Head of caudate nucleus (tissue), 42 donors: ENCODE measurements at places on chromosomes 3 and 15.

DNA sequence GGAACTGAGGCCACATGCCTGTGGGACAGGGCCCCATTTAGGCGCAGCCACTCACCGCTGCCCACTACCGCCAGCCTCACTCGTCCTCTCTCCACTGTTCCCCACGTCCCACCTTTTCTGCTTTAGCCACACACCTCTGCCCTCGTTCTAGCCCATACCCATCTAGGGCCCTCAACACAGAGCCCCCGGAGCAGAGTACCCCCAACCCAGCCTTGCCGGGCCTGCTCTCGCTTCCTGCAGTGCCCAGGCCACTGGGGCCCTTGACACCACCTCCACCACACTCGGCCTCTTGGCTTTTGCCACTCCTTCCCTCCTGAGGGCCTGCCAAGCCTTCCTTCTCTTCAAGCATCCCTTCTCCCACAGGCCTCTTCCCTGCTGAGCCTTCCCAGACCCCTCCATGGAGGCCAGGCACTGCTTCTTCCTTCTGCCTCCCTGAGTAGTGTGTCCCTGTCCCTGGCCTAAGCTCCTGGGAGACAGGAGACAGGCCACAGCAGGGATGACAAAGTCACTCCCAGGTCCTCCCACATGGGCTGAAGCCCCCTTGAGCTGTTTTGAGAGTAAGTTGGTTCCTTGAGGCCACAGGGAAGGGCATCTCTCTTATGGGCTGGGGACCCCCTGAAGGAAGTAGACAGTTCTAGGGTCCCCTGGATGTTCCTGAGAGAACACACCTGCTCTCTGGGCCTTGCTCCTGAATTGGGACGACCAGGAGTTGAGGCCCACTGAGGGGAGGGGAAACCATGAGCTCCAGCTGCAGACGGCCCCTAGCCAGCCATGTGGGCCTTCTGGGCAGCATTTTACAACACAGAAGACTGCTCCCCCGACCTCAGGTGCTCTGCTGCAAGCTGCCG lies 4.4 kb downstream of the PRSS50 start:
- DNase-seq: no peak

DNA sequence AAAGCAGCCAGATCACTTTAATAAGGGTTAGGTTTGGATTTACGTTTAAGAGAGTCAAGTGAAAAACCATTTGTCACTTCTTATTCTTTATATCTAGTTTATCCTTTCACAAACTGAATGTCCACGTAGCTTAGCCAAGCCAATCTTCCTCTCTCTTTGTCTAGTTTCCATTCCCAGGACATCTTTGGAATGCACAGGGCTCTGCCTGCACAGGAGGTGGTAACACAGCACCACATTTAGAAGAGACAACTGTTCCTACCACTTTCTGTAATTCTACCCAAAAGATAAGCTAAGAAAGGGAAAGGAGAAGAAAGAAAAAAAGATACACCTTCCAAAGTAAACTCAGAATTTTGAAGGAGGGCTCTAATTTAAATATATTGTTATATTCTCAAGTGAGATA lies 67.9 kb downstream of the IGSF11 start:
- no peak for DNase-seq

DNA sequence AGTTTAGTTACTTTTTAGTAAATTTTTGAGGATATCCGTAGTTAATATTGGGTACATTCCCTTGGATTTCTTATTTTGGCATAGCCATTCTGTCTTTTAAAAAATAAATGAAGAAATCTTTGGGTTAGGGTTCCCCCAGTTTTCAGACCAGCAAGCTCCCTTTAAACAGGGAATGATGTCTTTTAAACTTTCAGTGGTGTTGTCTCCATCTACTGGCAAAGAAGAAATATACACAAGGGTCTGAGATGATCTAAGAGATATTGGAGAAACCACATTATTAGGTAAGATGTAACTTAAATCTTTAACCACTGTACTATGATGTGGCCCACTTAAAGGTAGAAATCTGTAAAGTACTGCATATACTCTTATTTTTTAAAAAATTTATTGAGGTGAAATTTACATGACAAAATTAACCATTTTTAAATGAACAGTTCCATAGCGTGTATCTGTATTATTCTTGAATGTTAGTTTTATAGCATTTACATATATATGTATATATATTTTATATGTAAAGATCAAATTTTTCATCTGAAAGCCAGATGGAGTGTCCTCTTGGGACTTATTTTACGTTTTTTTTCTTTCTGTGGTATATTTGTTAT lies 35.1 kb upstream of the EIF3J start:
- no peak for DNase-seq

DNA sequence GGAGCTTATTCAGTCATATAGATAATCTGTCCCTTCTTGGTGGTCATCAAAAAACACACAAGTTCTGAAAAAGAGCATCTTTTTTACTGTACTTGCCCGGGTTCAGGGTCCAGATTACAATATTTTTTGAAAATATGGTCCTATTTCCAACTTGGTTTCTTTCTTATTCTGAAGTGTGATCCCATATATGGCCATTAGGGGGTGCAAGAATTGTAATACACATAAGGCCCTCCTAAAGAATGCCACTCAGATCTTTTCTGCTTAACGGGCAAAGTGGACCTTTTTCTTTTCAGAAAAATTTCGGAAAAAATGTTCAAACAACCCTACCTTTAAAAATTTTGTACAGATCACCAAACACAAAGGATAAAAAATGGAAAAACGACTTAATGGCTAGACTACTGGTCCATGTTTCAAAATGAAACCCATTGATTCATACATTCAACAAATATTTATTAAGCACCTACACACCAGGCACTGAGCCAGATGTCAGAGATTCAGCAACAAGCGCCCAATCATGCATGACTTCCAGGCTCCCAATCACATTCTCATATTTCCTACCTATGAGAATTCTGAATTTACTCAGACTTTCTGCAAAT lies 102.0 kb upstream of the MYRIP start:
- DNase-seq: no peak

- DNase-seq: no peak
These were observed 16.4 kb upstream of the ZNF609 start for GRCh38 chr15:64443747-64444621.

DNA sequence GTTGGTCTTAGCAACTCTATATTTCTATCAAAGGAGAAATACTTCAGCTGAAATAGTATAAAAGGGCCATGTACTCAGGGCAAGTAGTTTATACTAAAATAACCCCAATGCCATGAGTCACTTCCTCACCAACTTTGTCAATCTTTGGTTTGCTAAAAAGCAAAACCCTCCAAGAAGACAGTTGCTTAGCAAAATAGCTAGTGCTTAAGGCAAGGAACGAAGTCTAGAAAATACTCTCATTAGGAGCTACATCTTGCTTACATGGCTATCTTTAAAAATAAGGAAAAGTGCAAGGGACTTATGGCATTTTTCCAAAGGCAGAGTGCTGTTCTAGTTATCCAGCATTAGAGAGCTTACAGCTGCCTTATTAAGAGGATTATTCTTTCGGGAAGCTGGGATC lies 28.4 kb downstream of the P3H2 start:
- DNase-seq: no peak

- DNase-seq: no peak
These were observed 2.3 kb upstream of the DNAJB8 start for GRCh38 chr3:128468791-128469527.

DNA sequence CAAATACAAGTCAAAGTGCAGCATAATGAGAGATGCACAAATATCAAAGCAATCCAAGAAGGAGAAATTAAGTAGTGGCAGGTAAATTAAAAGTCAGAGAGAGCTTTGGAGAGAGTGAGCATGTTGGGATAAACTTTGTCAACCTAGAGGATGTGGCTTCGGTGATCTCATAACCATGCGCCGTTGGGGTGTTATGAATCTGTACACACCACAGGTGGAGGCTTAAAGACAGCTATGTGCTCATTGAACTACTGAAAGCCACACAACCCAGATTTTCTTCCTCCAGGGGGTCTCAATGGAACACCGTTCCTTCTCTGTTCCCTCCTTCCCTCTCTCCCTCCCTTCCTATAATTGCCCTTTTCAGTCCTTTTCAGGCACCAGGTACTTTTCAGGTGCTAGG lies 52.0 kb downstream of the SUCNR1 start:
- DNase-seq: no peak

- DNase-seq: no peak
These were observed 51.7 kb downstream of the SCN11A start for GRCh38 chr3:39000008-39000450.

GRCh38 chr15:72998681-72999466 lies 53.4 kb upstream of the NEO1 start:
- DNase-seq: no peak

GRCh38 chr15:98855815-98856531 lies 151.6 kb downstream of the PGPEP1L start:
- DNase-seq: no peak

GRCh38 chr15:91304786-91305185 lies 204.7 kb downstream of the SV2B start:
- no peak for DNase-seq
